T-helper 17 cell (primary cell): ENCODE measurements at places on chromosomes 12 and 14.

DNA sequence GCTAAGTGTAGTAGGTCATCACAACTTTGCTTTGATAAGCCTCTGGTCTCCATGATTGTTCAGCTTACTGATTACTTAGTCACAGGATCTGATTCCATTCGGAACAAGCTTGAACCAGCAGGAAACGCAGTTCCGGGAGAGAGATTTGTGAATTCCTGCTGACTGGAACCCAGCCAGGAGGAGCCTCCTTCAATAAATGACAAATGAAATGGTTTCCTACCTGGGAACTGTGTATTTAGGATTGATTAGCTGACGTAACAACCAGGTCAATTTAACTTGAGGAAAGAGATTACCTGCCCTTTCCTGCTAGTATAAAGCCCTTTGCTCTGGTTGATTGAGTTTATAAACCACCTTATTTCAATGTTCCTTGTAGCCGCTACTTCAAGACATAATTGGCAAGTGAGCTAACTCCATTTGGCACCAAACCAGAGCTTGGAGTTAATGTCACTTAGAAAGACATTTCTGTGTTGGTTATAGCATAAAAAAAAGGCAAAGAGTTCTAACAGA lies 35.1 kb upstream of the KCNH3 start:
- DNase-seq, result no peak

DNA sequence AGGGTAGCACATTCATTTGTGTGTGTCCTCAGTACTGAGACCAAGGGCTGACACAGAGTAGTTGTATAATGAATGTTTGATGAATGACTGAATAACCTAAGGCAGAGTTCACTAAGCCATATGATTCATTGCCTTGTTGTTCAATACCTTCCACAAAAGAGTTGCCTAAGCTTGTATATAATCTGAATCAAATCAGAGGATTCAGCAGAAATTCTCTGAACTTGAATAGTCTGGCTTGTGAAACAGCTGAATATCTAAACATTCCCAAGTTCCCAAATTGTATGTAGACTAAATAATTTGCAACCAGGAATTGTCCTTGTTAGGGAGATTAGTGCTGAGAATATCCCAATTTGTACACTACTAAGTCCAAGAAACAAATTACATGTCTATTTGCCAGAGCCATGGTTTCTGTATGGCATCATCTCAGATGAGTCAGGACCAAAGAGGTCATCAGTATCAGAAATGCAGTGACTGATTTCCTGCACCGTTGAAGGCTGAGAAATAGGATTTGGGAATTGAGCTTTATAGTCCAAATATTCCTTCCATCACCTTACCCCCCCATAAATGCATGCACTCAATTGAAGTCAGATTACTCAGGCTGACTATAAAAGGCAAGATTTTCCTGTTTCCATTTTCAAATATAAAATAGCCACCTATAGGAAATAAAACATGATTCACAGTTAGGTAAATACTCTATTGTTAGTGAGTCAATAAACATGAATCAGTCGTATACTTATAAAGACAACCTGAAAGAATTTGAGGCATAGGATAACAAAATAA lies 168.7 kb downstream of the PHLDA1 start:
- DNase-seq, result no peak

DNA sequence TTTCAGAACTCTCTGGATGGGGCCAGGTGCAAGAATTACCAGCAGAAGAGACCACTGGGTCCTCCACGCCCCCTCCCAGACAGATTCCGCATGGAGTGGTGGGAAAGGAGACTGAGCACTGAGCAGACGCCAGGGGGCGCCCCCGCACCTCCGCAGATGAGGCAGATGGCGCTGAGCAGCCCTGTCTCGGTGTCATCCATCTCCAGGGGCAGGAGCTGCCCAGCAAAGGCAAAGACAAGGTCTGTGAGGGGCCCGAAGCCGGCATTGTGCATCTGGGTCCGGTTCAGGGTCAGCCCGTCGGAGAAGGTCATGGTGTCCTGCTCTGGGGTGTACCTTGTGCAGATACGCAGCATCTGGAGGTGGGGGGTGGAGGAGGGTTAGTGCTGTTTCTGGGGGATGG lies 6.3 kb upstream of the ITGB7 start:
- peak; percentile 70 for DNase-seq

- no peak for DNase-seq
Measured at GRCh38 chr14:38696925-38697324, 406.1 kb downstream of the SEC23A start.

DNA sequence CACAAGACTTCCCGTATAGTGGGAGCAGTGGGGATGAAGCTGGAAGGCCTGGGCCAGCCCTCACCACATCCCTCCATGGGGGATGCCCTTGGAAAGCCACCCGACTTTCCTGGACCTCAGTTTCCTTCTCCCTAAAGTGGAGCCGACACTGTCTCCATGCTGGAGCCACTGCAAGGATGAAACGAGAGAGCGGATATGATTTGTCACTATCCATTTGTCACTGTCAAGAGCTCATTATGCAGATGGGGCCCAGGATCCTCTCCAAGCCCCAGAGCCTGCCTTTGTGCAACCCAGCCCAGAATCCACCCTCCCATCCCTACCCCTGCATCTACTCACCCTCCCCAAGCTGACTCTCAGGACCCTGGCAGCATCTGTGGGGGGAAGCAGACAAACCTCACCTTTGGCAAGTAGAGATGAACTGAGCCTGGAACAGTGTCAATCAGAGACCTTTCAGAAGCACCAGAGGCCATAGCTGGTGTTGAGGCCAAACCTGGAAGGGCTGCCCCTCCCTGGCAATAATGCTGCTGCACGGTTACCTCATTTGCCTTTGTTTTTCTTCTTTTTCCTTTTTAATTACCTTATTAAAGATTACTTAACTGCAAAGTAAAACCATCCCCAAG lies 287.7 kb upstream of the RTL1 start:
- DNase-seq, result no peak

DNA sequence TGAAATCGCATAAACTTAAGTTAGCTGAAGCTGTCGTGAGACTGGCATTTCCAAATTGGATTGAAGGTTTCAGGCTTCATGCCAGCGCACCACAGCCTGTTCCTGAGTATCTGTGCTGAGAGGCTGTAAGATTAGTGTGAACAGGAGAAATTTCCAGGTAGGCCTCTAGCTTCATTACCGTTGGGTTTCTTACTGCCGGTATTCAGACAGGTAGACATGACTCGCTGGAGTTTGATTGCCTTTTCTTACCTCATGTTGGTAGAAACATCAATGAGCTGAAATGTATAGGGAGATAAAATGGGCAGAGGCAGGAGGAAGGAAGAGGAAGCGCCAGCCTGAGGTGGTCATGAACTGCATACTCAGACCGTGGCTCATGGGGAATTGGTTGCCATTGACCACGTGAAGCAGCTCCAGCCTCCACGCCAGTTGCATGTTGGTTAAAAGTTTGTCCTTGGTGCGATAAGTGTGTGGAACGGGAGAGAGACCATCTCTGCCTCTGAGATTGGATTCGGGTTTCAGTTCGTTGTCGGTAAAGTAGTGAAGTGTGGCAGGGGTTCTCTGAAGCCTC lies 42.3 kb upstream of the MMP17 start:
- DNase-seq, result no peak

DNA sequence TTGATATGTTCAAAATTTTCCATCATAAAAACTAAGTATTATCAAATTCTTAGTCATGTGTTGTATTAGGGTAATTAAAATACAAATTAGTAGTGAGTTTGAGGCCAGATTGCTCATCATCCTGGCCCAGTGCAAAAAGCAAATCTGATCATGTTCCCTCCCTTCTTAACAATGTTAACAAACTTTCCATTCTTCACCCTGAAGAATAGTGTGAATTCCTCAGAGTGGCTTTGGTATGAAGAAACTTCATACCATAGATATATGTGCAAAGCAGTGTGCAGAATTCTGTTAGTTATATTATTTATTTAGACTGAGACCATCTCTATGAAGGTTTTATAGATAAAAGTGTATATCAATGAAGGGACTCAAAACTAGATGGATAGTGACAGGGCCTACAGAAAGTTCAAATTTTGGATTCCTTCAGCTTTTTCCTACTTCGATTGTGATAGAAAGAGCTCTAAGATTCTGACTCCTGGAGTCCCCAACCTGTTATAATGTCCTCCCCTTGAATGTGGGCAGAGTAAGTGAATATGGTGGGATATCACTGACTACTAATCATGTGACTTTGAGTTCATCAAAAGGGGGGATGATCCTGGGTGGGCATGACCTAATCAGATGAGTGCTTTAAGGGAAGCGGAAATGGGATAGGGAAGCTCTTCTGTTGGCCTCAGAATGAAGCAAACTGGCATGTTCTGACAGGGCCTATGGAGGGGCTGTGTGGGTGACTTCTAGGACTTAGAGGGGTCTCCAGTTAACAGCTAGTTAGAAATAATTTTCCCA lies 271.4 kb downstream of the BTG1 start:
- no peak for DNase-seq

DNA sequence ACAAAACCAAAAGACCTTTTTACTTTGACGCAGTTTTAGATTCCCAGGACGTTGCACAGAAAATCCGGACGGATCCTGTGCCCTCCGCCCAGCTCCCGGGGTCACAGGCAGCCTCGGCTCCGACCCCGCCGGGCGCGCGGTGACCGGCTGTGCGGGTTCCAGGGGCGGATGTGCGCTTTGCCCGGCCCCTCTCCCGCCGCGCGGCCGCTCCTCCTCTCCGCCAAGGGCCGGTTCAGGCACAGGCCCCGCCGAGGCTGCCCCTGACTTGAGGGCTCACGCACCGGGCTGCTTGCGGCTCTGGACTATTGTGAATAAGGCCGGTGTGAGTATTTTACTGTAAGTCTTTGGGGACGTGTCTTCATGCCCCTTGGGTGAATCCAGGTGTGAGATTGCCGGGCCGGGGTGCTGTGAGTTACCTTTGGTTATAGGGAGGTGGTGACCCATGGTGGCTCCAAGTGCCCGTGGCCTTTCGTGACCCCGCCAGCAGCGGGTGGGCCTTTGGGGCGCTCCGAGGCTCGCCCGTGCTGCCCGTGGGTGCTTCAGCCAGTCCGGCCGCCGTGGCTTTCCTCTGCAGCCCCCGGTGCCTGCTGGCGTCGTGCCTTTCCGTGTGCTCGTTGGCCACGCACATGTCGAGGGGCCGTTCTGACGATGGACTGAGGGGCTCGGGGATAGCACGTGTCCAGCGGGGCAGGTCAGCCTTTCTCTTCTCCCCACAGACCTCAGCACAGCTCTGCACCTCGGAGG lies 45.9 kb downstream of the NOC4L start:
- DNase-seq, result no peak

DNA sequence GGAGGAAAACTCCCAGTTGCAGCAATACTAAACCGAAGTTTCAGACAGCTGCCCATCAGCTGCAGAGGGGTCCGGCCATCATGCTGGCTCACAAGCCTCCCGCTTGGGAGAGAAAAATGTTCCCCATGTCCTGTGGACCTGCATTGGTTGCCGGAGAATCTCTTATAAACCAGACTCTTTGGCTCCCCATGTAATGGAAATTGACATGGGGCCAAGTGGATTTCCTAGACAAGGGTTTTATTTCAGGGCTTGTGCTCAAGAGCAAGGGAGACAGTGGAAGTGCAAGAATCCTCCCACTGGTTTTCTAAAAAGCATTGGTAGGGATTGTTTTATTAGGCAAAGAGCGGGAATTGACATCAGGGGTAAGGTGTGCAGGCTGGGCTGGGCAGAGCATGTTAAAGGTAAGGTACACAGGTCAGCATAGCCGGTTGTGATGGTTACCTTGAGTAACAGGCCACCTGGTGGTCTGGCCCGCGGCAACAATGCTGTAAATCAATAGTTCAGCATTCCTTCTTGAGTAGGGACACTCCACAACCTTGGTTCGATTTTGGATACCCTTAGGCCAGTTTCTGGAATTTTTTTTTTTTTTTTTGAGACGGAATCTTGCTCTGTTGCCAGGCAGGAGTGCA lies 135.4 kb downstream of the UNC79 start:
- no peak for DNase-seq

GRCh38 chr12:69324797-69325466 lies 23.2 kb upstream of the LYZ start:
- no peak for DNase-seq

DNA sequence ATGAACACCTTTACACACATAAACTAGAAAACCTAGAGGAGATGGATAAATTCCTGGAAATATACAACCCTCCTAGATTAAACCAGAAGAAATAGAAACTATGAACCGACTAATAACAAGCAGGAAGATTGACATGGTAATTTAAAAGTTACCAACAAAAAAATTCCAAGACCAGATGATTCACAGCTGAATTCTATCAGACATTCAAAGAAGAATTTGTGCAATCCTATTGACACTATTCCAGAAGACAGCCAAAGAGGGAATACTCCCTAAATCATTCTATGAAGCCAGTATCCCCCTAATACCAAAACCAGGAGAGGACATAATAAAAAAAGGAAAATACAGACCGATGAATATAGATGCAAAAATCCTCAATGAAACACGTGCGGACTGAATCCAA lies 102.6 kb upstream of the KRR1 start:
- DNase-seq, result no peak

DNA sequence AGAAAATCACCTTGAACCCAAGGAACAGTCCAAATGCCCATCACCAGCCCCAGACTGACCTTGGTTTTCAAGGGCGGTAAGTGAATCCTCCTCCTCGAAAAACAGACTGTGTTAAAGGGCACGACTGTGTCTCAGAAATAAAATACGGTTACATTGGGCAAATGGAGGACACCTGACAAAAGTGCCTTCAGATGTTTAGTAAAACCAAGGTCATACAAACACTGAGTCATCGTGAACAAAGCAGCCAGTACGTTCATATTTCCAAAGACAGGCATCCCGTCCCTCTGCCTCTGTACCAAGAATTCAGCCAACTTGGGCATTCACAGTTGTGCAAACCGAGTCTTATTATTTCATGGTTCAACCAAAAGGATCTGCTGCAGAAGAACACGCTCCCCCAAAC lies 25.9 kb downstream of the FOXN3 start:
- DNase-seq, result no peak

- DNase-seq, result no peak
Measured at GRCh38 chr12:50297996-50298395, 14.7 kb upstream of the LIMA1 start.

- DNase-seq, result no peak
Measured at GRCh38 chr14:98819867-98820206, 452.2 kb downstream of the BCL11B start.

GRCh38 chr14:71414631-71415403 lies 507.6 kb downstream of the PCNX1 start:
- no peak for DNase-seq

GRCh38 chr12:65854629-65855028 lies 30.3 kb downstream of the HMGA2 start:
- DNase-seq, result no peak

DNA sequence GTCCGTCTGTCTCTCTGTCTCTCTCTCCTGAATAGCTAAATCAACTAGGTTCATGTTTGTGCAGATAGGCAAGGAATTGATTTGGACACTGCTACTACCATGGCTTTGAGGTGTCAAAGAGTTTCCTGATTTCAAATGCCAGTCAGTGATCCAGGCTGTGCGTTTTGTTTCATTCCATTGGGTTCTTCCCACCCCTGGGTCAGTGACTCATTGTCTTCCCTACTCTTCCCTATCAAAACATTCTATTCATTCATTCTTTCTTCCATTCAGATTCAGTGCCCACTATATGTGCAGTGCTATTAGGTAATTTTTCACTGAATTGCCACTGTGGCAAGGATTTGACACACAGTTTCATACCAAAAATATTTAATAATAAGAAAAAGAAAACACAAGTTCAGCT lies 50.4 kb downstream of the RPH3A start:
- no peak for DNase-seq

GRCh38 chr14:33309106-33309505 lies 370.4 kb downstream of the NPAS3 start:
- no peak for DNase-seq
